Right ventricle myocardium inferior (tissue), 1 donor: ENCODE measurements at places on chromosomes 11 and 22.
A peak's percentile ranks its signal among the peaks of the same experiment; 100 is the strongest.

DNA sequence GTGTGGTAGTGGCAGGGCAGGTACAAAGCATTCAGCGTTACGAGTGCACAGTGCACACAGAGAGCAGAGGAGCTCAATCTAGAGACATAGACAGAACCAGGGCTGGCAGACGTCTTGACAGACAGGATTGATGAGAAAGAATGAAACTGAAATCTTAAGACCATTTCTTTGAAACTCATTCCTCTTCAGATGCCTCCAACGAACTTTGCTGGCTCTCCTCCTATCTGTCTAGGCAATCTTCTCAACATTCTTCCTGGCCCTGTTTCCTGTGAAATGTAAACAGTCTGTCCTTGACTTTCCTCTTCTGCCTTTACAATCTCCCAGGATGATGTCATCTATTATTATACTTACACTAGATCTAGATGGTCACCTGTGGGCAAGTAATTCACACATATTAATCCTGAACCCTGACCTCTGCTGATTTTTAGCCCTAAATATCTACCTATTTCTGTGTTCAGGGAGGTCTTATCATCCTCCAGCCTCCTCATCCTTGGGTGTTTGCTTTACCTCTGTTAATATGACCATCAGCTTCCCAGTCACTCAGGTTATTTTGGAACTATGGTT lies 119.5 kb downstream of the ENTHD1 start:
- DNase-seq = no peak

DNA sequence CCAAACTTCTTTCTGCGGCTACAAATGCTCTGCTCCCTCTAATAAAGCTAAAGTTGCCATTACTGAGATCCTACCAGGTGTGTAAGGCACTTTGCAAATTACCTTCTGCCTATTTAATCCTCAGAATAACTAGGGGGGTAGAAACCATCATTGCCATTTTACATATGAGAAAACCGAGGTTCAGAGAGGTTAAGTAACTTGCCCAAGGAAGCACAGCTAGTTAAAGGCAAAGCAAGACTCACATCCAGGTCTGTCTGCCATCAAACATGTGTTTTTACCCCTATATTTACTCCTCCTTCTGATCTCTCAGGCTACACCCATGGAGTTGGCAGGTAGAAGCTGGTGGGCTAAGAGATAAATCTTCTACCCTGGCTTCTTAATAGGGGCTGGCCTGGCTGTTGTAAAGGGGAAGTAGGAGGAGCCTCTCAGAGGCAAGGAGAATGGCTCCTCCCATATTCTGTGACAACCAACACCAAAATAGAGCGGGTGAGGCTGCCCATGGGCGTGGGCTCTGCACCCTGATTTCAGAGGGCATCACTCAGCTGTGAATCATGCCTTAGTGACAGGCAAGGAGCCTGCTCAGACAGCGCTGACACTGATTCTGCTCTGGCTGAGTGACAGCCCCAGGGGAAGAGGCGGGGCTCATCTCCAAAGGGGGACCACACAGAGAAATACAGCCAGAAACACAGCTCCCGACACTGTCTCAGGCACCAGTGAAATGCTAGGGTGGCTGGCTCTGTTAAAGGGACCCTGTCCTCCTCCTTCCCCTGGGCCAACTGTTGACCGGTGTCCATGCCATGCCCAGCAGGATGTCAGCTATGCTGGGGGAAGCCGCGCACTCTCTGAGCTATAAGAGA lies 106.8 kb downstream of the ABTB2 start:
- DNase-seq = no peak

DNA sequence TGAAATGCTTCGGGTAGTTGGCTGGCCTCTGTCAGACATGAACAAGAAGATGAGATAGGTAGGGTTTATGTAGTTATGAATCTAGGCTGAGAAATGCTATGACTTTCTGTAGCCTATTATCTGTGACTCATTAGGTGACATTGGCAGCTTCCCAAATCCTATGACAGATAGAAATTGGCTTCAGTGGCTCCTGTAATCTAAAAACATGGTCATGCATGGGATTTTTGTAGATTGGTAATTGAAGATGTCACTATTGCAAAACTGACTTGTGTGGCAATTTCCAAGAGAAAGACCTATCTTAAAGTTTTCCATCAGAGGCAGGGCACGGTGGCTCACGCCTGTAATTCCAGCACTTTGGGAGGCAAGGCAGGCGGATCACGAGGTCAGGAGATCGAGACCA lies 29.4 kb upstream of the GRIK4 start:
- no peak for DNase-seq

DNA sequence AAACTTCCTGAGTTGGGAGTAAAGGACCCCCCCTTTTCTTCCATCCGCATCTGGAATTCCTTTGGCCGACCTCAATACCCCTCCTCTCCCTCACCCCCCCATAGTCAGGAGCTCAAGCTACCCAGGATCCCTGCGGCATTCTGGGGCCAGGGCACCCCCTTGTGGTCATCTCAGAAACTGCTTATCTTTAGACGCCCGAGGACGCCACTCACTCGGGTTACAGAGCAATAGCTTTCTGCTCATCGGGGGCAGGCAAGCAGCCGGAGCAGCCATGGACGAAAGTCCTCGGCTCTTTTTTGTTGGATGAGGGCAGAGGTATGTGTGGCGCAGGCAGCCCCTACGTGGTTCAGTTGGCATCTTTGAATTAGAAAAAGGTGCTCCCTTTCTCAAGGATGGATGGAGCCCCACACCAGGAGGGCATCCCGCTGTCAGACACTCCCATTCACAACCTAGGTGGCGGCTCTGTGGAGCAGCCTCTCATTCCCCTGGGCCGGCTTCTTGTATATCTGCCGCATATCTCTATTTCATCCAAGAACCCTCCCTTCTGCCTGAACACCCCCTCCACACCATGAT lies 2.3 kb downstream of the C1QTNF5 start:
- peak; percentile 85 for DNase-seq

DNA sequence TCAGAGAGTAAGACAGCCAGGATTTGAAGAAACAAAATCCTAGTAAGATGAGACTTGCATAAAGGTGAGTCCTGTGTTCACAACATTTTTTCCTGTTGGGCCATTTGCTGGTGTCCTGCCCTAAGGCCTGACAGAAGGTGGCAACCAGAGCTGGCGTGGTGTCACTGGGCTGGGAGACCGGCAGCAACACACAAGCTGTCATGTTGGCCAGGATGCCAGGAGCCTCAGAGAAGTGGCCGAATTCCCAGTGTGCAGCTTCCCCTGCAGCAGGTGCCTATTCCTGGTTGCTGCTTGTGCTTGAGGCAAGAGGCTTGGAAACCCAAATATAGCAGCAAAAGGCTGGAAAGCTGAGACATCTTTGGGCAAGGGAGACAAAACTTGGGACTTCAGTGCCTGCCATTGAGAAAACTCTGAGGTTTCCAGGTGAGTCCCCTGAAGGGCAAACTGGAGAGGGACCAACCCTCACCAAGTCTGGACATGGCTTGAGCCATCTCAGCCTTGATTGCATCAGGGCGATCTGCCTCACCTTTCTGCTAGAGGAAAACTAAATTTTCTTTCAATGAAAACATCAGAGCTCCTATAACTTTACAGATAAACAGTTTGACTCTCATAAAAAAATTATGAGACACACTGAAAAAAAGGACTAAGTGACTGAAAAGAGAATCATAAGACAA lies 25.9 kb downstream of the ALG12 start:
- no peak for DNase-seq

DNA sequence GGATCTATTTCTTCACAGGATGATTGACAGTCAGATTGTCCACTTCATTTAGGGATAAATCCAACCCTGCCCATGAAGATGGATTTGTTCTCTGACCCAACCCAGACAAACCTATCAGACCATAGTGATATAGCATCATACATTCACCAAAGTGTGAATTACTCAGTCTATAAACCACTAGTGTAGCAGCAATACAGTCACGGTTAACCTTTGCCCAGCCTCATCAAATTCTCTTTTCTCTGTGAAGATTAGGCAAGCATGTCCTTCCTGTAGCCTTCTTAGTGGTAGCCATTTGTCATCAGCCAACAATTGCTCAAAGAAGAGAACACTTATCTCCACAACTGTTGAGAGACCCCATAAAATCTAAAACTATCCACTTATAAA lies 14.4 kb upstream of the BIRC2 start:
- no peak for DNase-seq

DNA sequence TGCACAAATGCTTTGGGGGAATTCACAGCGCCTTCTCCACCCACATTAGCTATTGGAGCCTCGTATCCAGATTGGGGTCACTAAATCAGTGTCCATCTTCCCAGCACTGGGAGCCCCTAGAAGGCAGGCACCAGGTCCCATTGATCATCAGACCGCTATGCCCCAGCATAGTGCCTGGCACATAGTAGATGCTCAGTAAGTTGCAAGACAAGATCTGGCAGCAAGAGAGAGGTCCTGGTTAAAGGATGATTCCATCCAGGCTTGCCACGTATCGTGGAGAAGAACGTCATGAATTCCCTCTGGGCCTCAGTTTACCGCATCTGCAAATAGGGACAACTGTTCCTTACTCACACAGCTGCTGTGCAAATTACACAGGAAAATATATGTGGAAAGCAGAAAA lies 1.7 kb downstream of the TMEM184B start:
- DNase-seq = no peak

GRCh38 chr11:29395555-29396072 lies 621.2 kb downstream of the KCNA4 start:
- DNase-seq = no peak

DNA sequence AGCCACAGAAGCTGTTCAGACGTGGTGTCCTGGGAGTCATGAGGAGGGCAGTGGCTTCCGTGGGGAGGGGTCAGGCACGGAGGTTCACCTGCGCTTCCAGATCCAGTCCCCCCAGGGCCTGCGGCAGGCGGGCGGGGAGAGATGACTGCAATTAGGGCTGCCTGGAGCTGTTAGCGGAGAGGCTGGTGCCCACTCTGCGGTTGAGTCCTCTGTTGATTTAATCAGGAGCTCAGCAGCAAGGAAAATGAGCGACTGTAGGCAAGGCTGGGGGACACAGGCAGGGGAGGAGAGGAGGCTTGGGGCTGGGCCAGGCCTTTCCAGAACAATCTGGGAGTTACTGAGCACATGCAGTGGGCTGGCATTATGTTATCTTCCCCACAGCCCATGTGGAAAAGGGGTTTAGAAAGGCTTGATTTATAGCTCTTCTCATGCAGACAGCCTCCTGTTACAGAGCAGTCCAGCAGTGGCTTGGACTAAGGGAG lies 13.1 kb downstream of the PLCB3 start:
- DNase-seq = no peak

GRCh38 chr11:21909145-21909544 lies 283.7 kb upstream of the ANO5 start:
- no peak for DNase-seq

GRCh38 chr22:37231406-37232139 lies 12.5 kb downstream of the RAC2 start:
- DNase-seq = no peak

DNA sequence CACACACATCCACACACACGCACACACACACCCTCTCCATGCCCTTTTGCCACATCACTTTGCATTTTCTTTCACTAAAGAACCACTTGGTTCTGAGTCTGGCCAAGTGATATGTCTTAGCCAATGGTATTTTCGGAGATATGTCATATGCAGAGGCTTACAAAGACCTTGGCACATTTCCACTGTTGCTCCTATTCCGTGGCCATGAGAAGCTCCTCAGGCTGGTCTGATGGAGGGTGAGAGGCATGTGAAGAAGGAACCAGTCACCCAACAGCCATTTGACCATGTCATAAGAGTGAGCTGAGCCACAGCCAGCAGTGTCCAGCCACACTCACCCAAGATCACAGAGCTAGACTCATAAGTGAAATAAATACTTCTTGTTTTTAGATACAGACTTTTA lies 212.6 kb upstream of the NAV2 start:
- DNase-seq = no peak

- no peak for DNase-seq
These were observed 4.9 kb upstream of the MUC2 start for GRCh38 chr11:1069740-1070139.

DNA sequence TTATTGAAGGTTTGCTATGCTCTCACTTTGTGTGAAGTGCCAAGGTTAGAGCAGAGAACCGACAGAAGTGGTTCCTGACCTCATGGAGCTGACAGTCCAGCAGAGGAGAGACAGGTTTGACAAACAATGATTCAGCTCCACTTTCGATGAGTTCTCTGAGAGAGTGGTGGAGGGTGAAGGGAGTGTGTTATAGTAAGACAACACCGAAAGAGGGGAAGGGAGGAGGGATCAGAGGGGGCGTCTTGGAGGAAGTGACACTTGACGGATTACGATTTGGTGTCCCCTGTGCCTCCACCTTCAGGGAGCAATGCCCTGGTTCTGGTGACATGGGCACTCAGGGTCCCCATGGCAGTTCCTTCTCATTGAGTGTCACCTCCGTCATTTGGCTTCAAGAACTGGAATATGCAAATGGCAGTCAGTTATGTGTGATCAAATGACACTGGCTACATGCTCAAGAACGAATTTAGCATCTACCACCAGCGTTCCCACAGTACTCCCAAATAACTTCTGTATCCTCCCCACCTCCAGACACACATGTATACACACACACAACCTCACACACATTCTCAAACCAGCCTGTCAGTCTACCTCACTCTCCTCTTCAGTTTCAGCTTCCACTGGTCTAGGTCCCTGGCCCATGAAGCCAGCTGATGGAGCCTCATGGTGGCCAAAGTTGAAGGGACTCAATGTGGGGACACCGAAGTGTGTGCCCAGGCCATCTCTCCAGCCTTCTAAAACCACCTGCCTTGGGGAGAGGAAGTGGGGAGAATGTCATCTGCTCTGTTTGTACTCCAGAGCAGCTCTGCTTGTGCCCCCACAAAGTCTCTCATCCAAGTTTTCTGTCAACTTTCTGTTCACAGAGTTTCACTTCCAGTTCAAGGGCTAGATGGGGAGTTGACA lies 31.4 kb upstream of the NUP160 start:
- no peak for DNase-seq

DNA sequence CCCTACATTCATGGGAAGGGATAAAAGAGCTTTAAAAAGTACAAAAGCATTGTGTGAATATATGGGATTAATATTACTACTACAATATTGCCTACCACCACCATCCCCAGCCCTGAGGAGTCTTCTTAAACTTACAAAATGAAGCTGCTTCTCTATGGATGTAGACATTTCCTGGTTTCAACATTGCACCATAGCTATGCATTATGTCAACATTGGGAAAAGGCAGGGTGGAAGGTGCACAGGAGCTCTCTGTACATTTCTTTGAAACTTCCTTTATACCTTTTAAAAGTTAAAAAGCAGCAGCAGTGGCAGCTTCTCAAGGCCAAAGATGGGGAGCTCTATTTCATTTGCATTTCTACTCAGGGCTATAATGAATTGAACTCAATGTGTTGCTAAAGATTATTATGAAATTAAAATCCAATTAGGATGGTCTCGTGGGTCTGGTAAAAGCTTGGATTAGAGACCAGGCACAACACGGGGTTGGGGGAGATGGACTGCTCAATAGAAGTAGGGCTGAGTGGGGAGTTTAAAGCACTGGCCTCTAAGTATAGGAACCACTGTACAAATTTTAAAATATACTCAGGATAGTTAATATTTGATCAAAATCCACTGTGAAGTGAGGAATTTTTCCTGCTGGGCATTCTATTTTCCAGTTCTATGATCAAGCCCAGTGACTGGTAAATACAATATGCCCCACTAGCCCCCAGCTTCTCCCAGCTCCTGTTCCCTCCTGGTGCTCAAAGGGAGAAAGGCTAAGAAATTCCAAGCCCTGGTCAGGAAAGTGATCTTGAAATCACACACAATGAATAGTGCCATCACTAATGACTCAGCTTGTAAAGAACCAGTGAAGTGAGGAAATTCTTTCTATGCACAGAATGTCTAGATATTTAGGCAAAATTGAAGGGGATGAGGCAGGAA lies 362.7 kb upstream of the CCDC90B start:
- DNase-seq = no peak

- no peak for DNase-seq
These were observed 33.0 kb upstream of the PLET1 start for GRCh38 chr11:112293614-112294013.

- DNase-seq = no peak
These were observed 2.0 kb downstream of the NTM start for GRCh38 chr11:131372234-131372962.
